Testis (tissue), 5 donors: ENCODE measurements at places on chromosomes 4 and X. TPM values are rescaled to one million over a fixed set of nuclear protein-coding genes. Genes with fewer than 3 reads are reported as not detected.

The MTMR8 gene
- 0.47 TPM for polyA plus RNA-seq

DNA sequence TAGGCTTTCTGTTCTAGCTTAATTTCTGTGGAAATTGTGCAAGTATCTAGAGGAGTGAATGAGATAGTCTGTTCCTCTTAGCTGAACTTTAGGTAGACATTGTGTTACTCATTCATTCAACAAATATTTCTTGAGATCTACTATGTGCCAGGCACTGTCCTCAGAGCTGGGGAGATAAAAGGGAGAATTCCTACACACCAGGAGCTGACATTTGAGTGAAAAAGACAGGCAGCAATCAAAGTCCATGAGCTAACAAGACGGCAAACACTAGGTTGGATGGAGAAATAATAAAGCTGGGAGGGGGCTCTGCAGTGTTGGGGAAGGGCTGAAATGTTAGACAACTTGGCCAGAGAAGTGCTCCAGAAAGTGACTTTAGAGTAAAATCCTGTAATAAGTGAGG is 80.1 kb downstream of the MED28 start:
- H3K36me3 ChIP-seq = no peaks in the 10 kb centered on the region
- no peak for DNase-seq
- no peak overlapping the region for H3K27ac ChIP-seq
- H3K27me3 ChIP-seq = no peaks in the 10 kb centered on the region
- no peaks in the 10 kb centered on the region for H3K4me1 ChIP-seq

DNA sequence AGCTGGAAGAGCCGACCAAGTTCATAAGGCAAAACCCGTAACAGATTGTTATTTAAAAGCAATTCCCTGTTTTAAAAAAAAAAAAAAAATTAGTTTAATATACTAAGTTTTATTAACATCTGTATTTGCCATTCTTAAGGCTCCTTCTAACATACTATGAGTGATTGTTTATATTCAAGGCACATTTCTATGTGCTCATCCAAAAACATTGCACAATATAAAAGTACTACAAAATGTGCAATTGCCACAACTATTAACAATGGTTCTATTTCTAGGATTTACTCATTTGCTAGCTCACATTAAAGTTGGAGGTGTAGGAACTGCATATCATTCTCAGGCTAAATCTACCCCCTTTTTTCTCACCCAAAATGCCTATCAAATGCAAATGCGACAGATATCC is 46.1 kb downstream of the CNOT6L start:
- H3K36me3 ChIP-seq = no peaks in the 10 kb centered on the region
- no peak for DNase-seq
- peaks cover 9% of the 10 kb centered on the region for H3K4me1 ChIP-seq
- H3K27ac ChIP-seq = no peak overlapping the region
- H3K27me3 ChIP-seq = no peaks in the 10 kb centered on the region

DNA sequence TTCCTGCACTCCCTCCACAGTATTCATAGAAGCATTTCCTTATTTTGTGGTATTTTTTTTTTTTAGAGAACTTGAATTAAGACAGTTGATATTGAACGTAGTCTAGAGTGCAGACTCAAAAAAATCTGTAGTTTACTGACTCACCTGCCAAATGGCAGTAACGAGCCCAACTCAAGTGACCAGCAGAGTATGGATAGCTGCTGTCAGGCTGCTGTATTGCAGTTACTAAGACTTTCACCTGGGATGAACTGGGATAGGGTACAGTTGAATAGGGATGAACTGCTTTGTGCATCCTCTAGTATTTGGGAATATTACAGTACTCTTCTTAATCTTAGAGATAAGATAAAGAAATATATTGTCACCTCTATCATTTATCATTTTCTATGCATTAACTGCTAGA is 7.0 kb upstream of the SLC7A11 start:
- no peaks in the 10 kb centered on the region for H3K27me3 ChIP-seq
- DNase-seq = no peak
- H3K4me3 ChIP-seq = no peak overlapping the region
- H3K27ac ChIP-seq = no peak overlapping the region

DNA sequence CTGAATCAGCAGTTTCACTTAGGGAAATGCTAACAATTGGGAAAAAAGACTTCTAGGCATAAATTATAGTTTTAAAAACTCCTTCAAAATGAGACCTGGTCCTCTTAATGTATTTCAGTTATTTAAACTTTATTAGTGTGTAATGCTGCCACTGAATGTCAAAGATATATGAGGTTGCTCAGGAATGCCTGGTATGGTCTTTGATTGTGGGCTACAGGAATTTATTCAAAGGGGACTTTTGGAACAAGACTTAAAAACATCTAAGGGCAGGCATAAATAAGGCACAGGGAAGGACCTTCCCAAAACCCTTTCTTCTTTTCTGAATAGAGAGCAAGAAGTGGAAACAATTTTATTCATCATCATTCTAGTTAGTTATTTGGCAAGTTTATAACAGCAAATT is 439.1 kb downstream of the TLL1 start:
- H3K27me3 ChIP-seq = no peaks in the 10 kb centered on the region
- H3K27ac ChIP-seq = no peak overlapping the region
- no peaks in the 10 kb centered on the region for H3K36me3 ChIP-seq
- H3K4me1 ChIP-seq = no peaks in the 10 kb centered on the region

- no peak overlapping the region for H3K4me3 ChIP-seq
- H3K36me3 ChIP-seq = no peaks in the 10 kb centered on the region
- no peak for DNase-seq
- H3K4me1 ChIP-seq = no peaks in the 10 kb centered on the region
These were observed 262.8 kb downstream of the DHRSX start for GRCh38 chrX:2237976-2238375.
